ENCODE measurements at places on chromosomes 11 and 22. TPM values are rescaled to one million over a fixed set of nuclear protein-coding genes. Genes with fewer than 3 reads are reported as not detected.
A peak's percentile ranks its signal among the peaks of the same experiment; 100 is the strongest.

- no peak for DNase-seq
Observed at GRCh38 chr11:112178428-112178827, 3.1 kb downstream of the BCO2 start.

DNA sequence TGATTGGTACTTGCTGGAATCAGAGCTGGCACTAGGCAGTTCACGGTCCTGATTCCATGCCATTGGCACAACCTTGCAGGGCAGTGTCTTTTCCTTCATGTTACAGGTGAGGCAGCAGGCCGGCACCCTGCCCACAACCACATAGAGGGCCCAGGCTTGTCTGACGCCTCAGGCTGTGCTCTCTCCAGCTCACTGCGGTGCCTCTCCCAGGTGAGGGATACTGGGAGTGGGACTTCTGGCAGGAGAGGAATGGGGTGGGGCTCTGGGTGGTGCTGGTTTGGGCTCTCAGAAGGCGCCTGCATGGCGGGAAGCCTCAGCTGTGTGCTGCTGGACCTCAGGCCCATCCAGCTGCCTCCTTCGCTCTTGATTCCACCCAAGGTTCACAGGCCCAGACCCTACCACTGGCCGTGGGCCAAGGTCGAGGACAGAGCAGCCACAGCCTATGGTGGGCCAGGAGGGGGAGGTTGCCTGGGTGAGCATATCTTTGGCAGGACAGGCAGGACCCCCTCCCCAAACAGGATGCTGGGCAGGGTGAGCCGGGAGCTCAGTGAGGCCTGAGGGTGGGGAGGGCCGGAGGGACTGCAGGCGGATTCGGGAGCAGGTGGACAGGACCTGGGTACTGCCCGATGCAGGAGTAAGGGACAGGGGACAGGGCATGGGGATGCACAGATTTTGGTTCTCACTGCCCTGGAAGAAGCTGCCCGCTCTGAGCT, 7.0 kb upstream of the MPPED1 start:
- no peak for DNase-seq

DNA sequence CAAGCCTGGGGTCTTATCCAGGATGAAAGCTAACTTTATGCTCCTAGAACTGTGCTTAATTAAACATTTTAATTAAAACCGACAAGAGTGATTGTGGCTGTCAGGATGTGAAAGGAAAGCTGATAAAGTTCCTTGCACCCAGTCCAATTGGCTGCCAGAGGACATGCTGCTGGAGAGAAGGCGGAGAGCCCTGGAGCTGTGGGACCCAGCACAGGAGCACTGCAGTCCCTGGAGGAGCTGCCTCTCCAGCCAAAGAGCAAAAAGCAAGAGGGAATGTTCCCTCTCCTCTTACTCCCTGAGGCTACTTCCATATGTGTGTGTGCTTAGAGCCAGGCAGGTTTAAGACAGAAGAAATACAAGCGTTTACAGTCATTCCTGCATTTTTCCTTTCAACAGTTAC, 118.6 kb downstream of the OPCML start:
- no peak for DNase-seq

DNA sequence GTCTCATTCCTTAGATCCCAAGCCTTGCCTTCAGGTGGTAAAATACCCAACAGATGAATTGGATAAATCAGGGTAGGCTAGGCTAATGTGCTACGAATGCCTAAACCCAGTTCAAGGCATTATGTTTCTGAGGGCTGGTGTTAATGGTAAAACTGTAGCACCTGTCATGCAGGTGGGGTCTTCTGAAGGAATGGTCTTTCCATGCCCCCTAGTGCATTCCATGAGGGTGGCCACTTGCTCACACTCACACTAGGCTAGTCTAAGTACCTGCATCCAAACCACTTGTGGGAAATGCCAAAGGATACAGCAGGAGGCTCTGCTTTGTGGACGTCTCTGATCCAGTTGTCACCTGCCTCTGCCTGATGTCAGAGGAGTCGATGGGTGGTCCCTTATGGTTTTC, 24.2 kb upstream of the UCP3 start:
- no peak for DNase-seq

GRCh38 chr11:94885133-94885532, 88.2 kb downstream of the CWC15 start:
- DNase-seq = no peak

GRCh38 chr22:45731041-45731797, 59.6 kb downstream of the ATXN10 start:
- peak; percentile 40 for DNase-seq

The DEUP1 gene
- total RNA-seq = not detected

The GPR83 gene
- total RNA-seq = 0.03 TPM

The CDHR5 gene
- total RNA-seq = not detected

The FBLN1 gene
- total RNA-seq = 10.1 TPM

The CHID1 gene
- 31.0 TPM for total RNA-seq

The SYTL2 gene
- total RNA-seq = 47.5 TPM
